ENCODE measurements at places on chromosomes 7 and 10. TPM values are rescaled to one million over a fixed set of nuclear protein-coding genes. Genes with fewer than 3 reads are reported as not detected.

Gene CAMK2G
- 21.0 TPM for polyA plus RNA-seq

Gene PILRB
- 45.0 TPM for polyA plus RNA-seq

GRCh38 chr7:107938456-107939250, 47.7 kb downstream of the DLD start:
- DNase-seq: no peak
- H3K36me3 ChIP-seq: peaks cover 60% of the 10 kb centered on the region
- no peaks in the 10 kb centered on the region for H3K4me1 ChIP-seq
- no peak overlapping the region for H3K27ac ChIP-seq

DNA sequence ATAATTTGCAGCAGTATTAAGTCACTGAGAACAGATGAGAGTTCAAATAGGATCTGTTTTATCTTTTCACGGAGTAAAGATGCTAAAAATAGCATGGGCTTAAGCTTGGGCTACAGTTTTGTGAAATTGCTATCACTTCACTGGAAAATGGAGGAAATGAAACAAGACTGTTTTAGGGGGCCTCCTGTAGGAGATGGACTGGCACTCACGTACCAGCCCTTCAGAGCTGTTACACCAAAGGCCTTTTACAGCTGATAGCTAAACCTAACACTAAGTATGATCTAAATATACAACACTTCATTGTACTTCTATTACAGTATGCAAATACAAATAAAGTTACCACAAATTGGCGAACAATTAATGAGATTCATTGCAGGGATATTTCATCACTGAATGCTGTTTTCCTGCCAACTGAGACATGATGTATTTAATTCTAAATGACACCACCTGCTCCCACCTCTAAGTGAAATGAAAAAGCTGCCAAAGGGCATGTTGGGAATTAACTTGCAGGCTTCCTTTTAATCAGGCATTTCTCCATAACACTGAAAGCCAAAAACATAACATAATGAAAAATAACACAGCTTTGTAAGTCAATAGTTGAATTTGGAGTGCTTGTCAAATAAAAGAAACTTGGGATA, 304.5 kb upstream of the LRRN3 start:
- no peak for DNase-seq
- H3K27ac ChIP-seq: no peak overlapping the region
- no peaks in the 10 kb centered on the region for H3K27me3 ChIP-seq
- H3K4me3 ChIP-seq: no peak overlapping the region
- H3K4me1 ChIP-seq: no peaks in the 10 kb centered on the region
- no peaks in the 10 kb centered on the region for H3K36me3 ChIP-seq

- no peak for DNase-seq
- H3K36me3 ChIP-seq: no peaks in the 10 kb centered on the region
- H3K4me3 ChIP-seq: peak overlapping the region; percentile 74
- H3K4me1 ChIP-seq: peaks cover 13% of the 10 kb centered on the region
- H3K27me3 ChIP-seq: no peaks in the 10 kb centered on the region
Measured at GRCh38 chr10:22715290-22715625, 880 bp upstream of the PIP4K2A start.

DNA sequence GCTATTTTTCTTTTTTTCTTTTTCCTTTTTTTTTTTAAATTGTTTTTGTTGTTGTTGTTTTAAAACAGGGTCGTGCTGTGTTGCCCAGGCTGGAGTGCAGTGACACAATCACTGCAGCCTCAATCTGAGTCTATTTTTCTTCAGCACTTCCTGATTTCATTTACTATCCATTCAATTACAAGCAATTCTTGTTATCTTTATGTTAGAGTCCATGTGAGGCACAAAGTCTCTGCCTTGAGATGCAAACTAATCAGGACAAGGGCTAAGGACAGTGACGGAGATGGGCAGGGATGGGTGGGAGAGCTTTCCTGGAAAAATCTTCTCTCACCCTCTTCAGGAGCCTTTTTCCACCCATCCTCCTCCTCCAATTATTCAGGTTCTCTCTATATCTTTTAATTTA, 157.3 kb upstream of the AUTS2 start:
- no peak for DNase-seq
- H3K27me3 ChIP-seq: no peaks in the 10 kb centered on the region
- no peak overlapping the region for H3K27ac ChIP-seq
- no peak overlapping the region for H3K4me3 ChIP-seq
- no peaks in the 10 kb centered on the region for H3K36me3 ChIP-seq

DNA sequence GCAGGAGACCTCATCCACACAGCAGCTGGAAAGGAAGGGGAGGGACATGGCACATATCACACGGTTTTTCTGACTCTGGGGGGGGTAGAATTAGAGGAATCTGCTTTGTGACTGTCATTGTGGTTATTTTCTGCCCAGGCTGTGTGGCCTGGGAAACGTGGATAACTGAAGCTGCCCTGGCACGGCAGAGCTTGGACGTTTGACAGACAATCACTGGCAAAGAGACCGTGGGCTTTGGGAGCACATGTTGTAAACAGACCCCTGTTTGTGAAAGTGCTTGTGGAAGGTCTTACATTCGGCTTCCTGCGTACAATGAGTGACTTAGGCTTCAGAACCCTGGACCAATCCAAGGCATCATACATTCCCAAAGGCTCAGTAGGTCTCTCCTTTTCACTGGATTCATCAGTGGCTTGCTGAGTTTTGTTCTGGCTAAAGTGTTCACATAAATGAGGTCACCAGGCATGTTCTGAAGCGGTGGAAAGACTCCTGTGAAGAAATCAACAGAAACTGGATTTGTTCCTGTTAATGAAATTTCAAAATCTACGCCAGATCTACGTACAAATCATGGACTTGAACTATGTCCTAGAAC, 188.2 kb downstream of the TEX36 start:
- no peak overlapping the region for H3K27ac ChIP-seq
- H3K36me3 ChIP-seq: no peaks in the 10 kb centered on the region
- H3K4me3 ChIP-seq: no peak overlapping the region
- DNase-seq: no peak

DNA sequence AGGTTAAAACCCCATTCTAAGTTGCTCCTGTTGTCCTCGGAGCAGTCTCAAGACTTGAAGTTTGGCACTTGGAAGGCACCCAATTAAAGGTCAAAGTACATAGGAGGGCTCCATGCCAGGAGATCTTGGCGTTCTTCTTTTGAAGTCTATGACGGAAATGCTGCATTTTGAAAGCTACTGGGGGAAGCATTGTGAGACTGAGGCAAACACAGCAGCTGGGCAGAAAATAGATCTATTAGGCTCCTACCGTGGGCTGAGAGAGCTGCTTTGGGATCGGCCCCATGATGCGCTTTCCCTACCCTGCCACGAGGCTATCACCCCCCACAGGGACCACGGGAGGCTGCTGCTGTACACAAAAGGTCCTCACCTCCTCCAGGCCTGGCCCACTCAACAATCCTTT, 20.0 kb downstream of the KIAA1549 start:
- peak overlapping the region; percentile 79 for H3K27ac ChIP-seq
- no peaks in the 10 kb centered on the region for H3K27me3 ChIP-seq
- no peak for DNase-seq

Measured in kidney (tissue), 22 donors.